ENCODE measurements at places on chromosomes 6 and 20.

- no peak for DNase-seq
Measured at GRCh38 chr6:12363651-12364381, 73.7 kb downstream of the EDN1 start.

DNA sequence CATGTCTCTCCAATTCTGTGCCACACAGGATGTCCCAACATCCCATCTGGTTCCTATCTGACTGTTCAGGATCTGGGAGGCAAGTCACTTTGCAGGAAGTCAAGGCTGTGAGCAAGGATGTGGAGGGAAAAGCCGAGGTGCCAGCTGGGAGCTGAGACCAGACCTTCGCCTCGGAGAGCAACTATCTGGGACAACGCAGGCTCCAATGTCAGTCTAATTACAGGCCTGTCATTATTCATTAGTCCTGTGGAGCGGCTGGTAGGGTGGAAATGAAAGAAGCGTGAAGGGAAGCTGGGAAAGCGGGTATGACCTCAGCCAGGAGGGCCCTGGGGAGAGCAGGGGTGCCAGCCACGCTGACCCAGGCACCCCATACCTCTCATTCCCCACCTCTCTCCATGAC is 147.3 kb downstream of the UNC5CL start:
- DNase-seq: no peak

- DNase-seq: no peak
Measured at GRCh38 chr6:148548749-148549140, 198.1 kb upstream of the UST start.

DNA sequence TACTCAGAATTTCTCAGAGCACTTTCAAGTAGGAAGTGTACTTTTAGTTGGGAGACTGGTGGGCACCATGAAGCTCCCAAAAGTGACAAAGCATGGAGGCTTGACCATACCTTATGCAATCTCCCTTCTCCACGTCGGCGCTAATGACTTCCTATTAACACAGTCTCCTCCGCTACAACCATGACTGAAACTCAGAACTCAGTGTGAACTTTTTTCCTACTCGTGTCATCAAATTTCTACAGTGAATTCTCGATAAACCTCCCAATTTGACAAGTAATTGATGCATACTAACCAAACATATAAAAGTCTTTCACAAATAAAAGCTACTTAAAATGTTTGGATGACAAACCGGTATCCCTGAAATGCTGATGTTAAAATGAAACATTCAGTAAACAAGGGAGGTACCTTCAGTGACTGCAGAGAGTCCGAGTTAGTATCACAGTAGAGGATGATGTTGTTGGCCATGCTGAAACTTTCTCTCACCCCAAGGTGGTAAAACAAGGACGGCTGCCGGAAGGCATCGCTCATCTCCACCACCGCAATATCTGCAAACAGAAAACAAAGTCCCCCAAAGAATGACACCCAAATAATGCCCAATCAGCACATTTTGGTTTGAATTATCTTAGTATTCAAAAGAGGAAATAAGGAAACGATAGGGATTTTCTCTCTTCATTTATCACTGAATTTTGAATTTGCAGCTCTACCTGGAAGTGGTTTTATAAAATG is 72.1 kb downstream of the MAP3K5 start:
- DNase-seq: no peak

DNA sequence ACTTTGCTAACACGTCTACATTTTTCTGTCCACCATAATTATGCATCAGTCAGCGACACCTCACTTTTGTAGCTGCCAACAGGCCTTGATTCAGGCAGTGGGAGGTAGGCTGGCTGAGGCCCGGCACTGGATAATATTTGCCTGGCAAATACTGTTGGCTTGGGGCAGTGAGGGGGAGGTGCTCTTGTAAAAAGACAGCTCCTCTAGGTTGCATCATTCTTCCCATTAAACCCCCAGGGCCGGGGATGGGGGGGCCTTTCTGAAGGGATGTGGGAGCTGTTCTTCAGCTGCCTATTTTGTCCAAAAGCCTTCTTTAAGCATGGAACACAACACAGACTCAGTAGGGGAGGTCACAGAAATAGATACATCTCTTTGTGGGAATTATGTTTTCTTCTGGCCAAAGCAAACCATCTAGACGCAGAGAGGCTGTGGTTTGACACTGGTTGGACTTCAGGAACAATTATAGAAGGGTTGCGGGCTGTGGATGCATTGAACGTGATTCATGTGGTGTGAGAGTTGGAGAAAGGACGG is 338.3 kb upstream of the NT5E start:
- DNase-seq: no peak

DNA sequence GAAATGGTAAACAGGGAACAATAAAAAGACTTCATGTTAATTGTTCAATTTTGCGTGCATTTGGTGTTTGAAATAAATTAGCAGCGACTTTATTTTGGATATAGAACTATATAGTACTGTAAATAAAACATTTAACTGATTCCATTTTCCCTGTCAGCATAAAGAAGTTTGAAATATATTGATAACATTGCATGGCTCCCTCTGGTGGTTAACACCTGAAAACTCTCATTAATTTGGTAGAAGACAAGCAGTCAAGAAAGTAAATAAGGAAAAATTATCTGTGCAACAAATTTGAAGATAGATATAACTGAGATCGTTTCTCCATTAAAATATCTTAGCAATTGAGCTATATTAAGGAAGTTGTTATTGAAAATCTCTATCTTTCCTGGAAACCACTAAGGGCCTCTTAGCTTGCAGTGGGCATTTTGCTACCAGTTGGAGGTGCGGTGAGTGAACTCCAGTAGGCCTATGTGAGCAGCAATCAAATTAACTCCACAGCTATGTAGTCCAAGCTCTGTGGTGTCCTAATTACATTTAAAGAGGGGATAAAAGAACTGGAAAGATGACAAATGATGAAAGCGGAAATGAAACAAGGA is 435.7 kb upstream of the FKBP1C start:
- DNase-seq: no peak

- no peak for DNase-seq
Measured at GRCh38 chr6:18323935-18324705, 59.8 kb upstream of the DEK start.

- DNase-seq: no peak
Measured at GRCh38 chr6:38524436-38525145, 115.1 kb downstream of the BTBD9 start.

- DNase-seq: no peak
Measured at GRCh38 chr20:420721-421574, 12.8 kb downstream of the RBCK1 start.

DNA sequence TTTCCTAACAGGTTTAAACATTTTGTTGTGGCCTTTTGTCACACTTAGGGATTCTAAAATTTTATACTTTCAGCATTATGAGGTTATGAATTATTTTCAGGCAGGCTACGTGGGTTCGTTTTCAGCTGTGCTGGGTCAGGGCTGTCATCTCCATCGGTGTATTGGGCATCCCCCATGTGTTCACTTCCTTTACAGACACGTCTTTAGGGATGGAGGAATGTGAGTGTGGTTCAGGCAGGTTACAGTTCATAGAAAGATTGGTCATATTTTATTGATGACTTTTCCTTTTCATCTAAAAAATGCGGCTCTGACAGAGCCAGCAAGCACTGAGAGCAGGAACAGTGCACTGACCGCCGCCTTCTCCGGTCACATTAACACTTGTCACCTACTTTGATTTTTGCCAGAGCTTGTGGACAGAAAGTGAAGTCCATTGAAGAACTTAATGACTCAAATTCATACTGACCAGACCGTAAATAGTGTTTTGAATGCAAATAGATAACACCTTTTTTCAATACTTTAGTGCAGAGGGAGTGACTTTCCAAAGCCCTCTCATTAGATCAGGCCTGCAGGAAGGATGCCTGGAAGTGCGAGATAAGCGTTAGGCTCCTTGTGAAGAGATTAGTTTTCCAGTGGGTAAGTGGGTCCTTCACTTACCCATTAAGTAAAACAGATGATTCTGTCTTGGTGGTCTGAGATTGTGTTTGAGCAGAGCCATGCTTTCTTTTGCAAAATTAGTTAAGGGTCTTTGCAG is 113.1 kb downstream of the TIAM2 start:
- no peak for DNase-seq

GRCh38 chr6:73642530-73642929 is 11.3 kb downstream of the SLC17A5 start:
- no peak for DNase-seq

- no peak for DNase-seq
Measured at GRCh38 chr20:23547613-23548012, 20.7 kb downstream of the CST9L start.

DNA sequence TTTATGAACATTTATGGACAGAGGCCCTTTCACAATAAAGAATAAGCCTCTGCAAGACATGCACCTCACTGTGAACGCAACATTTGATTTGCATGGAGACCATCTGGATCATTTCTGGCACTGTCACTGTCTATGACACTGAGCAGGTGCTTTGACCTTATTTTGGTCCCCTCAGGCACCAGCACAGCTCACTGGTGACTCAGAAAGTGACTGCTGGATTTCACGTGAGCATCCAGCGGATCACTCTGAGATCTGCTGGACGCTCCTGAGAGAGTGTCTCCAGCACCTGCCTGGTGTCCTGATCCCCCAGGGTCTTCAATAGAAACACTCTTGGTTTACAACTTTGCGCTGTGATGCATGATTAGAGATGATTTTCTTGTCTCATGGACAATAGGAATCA is 375.7 kb downstream of the TENT5A start:
- no peak for DNase-seq

DNA sequence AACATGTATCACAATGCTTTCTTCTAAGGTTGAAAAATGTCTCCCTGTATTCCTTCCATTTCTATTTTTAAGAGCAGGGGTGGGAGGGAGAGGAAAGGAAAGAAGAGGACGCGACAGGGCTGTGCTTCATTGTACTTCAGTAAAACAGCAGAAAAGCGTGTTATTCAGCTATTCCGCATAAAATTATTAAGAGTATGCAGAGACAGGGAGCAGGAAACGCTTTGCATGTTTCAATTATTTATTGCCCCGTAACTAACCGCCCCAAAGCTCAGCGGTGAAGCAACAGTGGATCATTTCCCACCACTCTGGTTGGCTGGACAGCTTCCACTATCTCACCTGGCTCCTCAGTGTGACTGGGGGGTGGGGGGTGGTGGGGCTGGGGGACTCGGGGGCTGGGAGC is 188.9 kb downstream of the TTLL2 start:
- no peak for DNase-seq

GRCh38 chr6:138577151-138577915 is 78.0 kb upstream of the NHSL1 start:
- DNase-seq: no peak

Data from stimulated activated CD4-positive, alpha-beta T cell treated with anti-CD3 and anti-CD28 coated beads, Interleukin-2, amount 100 ng/mL, for 4 hours (primary cell).